Heart right ventricle (tissue), 16 donors: ENCODE measurements at places on chromosomes 2 and 18. TPM values are rescaled to one million over a fixed set of nuclear protein-coding genes. Genes with fewer than 3 reads are reported as not detected.

The DYSF gene
- total RNA-seq: 80.2 TPM

The PGAP1 gene
- total RNA-seq: 4.8 TPM

The UCN gene
- 1.5 TPM for total RNA-seq

The FAM237A gene
- total RNA-seq: not detected

DNA sequence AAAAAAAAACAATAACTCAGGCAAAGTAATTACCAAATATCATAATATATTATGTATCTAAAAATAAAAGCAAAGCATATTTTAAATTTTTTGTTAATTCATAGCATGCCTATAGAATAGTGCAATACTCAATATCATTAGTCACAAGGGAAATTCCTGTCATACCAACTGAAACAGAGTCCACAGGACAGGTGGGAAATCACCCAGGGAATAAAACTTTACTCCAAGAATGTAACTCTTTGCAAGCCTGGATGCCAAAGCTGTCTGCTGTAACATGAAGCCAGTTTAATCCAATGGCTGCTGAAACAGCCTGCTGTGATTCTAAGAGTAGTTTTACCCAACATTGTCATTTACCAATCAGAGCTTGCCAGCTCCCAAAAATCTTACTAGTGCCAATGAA, 40.0 kb upstream of the SULT1C3 start:
- no peak overlapping the region for H3K27ac ChIP-seq
- no peaks in the 10 kb centered on the region for H3K27me3 ChIP-seq
- no peaks in the 10 kb centered on the region for H3K4me1 ChIP-seq
- DNase-seq: no peak
- H3K4me3 ChIP-seq: no peak overlapping the region
- H3K36me3 ChIP-seq: no peaks in the 10 kb centered on the region

DNA sequence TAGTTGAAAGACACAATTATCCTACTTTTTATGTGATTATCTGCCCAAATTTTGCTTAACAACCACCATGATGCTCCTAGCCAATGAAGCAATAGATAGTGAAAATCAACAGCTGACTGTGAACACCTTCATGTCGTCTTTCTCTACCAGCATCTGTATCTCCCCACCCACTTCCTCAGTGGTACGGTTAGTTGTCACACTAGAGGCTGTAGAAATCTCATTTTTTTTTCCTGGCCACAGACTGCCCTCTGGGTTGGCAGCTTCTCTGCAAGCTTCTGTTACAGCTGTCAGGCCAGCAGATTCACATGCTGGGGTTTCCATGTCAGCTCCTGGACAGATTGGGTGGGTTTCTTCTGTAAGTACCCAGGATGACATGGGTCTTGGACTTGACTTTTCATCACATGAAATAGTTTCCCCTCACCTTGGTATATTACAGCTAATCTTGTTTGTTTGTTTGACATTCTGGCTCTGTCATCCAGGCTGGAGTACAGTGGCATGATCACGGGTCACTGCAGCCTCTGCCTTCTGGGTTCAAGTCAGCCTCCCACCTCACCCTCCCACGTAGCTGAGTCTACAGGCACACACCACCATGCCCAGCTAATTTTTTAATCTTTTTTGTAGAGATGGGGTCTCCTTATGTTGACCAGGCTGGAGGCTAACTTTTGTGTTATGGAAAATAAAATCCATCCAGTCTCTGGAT, 24.3 kb downstream of the STAT4 start:
- no peak for DNase-seq
- no peak overlapping the region for H3K27ac ChIP-seq
- no peaks in the 10 kb centered on the region for H3K27me3 ChIP-seq
- H3K4me3 ChIP-seq: no peak overlapping the region

- H3K4me1 ChIP-seq: peaks cover 13% of the 10 kb centered on the region
- no peak overlapping the region for H3K4me3 ChIP-seq
- no peak overlapping the region for H3K27ac ChIP-seq
- no peaks in the 10 kb centered on the region for H3K27me3 ChIP-seq
These were observed 120.5 kb downstream of the FAM210A start for GRCh38 chr18:13605901-13606300.

DNA sequence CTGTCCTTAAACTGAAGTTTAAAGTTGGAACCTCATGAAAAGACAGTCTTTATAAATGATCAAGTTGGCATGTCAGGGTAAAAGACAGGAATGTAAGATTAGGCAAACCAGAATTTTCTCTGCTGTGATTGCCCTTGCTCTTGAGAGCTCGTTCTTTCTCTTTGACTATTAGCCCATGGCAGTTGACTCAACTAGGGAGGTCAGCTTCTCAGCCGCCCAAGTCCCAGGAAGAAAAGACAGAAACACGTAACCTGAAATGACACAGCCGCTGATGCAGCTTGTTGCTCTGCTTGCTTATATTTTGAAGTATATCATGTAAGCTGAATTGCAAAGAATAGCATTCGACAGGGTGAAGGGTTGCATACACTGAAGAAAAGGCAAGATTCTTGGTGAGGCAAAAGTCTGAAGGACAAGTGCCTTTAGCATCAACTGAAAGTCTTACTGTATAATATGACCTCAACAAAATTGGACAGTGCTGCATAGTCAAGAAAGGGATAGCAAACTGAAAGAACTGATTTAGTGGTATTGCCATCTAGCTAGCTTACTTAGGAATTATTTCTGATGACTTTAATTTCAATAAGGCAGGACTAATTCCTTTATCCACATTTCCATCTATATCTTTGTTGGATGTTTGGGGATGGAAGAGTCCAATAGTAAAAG, 54.7 kb downstream of the ARHGAP15 start:
- H3K27ac ChIP-seq: no peak overlapping the region
- H3K4me3 ChIP-seq: no peak overlapping the region
- no peaks in the 10 kb centered on the region for H3K36me3 ChIP-seq
- H3K27me3 ChIP-seq: no peaks in the 10 kb centered on the region
- DNase-seq: no peak
